ENCODE measurements at places on chromosomes 12 and 14.
A peak's percentile ranks its signal among the peaks of the same experiment; 100 is the strongest.

- no peak for DNase-seq
Measured at GRCh38 chr12:6154730-6155459, 30.4 kb upstream of the VWF start.

- DNase-seq = no peak
Measured at GRCh38 chr12:70094467-70094866, 148.8 kb upstream of the CNOT2 start.

DNA sequence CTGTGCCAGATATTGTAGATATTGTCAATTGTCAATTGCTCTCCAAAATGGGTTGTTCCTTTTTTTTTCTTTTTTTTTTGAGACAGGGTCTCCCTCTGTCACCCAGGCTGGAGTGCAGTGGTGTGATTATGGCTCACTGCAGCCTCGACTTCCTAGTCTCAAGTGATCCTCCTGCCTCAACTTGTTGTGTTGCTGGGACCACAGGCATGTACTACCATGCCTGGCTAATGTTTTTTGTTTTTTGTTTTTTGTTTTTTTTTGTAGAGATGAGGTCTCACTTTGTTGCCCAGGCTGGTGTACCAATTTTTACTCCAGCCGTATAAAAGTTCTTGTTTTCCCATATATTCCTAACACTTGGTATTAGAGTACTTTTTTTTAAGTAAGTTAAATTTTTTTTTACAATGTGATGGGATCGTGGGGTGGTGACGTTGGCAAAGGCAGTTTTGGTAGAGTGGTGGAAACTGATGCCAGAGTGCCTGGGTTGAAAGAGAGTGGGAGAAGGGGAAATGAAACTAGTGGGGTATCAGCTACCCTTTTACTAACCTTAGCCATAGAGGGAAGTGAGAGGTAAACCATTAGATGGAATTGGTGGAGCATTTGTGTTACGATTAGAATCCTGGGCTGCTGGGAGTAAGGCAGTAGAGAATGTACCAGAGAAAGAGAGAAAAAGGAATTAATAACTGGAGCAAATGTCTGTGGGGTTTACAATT is 33.0 kb upstream of the CFAP54 start:
- no peak for DNase-seq

DNA sequence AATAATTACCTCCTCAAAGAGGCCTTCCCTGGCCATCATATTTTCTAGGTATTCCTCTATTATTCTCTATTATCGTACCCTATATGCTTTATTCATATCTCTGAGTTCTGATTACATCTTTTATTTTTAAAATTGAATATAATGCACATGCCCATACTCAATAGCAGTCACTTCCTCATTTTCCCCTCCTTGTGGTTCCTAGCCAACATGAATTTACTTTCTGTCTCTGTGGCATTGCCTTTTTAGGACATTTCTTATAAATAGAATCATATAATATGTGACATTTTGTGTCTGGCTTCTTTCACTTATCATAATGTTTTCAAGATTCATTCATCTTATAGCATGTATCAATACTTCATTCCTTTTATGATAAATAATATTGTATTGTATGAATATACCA is 74.4 kb upstream of the TRHDE start:
- DNase-seq = no peak

DNA sequence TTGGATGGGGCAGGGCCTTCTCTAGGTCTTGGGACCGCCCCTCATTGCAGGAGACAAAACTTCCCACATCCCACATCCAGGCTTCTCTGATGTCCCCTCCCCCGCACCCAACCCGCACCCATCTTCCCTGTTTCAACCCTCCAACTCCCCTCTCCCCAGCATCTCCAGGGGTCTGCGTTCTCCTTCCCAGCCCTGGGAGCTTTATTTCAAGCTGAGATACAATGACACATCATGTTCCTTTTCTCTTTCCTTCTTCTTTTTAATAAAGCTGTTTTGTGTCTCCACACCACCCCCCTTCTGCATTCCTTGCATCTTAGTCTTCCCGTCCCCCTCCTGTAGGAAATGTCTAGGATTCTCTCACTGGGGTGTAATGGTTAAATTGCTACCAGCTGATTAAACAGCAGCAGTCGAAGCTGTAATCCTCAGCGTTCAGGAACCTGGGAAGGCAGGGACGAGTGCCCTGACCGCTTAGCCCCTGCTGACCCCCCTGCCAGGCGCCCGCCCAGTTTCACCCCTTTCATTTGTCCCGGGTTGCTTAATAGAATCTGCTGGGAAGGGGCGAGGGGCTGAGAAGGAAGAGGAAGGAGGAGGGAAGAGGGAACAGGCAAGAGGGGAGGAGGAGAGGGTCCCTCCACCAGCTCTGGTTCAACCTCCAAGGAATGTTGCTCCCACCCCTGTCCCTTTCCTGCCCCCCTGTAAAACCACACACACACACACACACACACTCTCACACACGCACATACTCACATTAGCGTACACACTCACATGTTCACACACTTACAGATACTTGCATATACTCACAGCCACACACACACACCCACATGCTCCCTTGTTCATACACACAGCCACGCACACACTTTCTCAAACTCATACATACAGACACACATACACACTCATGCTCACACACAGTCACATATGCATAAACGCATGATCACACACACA is 104.5 kb upstream of the MED13L start:
- DNase-seq = peak; percentile 98
